ENCODE measurements at places on chromosomes 4 and X.
A peak's percentile ranks its signal among the peaks of the same experiment; 100 is the strongest.

DNA sequence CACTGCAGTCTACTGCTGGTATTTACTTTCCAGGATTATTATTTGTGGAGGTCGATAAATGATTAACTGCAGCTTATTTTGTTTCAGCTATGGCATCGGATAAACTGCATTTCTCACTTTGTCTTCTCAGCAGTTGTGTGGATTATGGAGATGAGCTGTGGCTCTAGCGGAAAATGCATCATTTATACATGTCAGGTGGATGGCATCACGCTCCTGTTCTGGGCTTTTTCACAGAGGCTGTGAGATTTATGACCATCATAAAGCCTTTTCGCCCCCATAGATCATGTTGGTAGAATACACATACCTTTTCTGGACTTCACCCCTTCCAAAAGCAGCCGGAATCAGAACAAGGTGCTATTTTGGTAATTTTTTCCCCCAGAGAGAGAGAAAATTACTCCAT, 118.8 kb upstream of the MAGEB18 start:
- no peak for DNase-seq

GRCh38 chr4:105641845-105642244, 66.6 kb downstream of the INTS12 start:
- DNase-seq: no peak

GRCh38 chrX:42075032-42075431, 151.7 kb upstream of the CASK start:
- no peak for DNase-seq

GRCh38 chr4:126216611-126217010, 901.9 kb downstream of the FAT4 start:
- DNase-seq: no peak

GRCh38 chrX:118115953-118116712, 477 bp downstream of the KLHL13 start:
- DNase-seq: no peak

DNA sequence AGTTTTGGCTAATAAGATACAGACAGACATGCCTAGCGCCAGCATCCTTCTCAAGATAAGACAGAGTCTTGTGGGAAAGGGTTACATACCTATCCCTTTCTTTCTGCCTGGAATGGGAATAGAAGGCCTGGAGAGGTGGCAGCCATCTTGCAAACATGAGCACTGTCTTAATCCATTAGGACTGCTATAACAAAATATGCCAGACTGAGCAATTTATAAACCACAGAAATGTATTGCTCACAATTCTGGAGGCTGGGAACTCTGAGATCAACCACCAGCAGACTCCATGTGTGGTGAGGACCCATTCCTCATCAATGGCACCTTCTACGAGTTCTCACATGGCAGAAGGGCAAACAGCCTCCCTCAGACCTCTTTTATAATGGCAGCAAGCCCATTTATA, 26.5 kb upstream of the NEIL3 start:
- DNase-seq: no peak

- DNase-seq: no peak
Measured at GRCh38 chr4:130703211-130703935, 1607.4 kb downstream of the C4orf33 start.

DNA sequence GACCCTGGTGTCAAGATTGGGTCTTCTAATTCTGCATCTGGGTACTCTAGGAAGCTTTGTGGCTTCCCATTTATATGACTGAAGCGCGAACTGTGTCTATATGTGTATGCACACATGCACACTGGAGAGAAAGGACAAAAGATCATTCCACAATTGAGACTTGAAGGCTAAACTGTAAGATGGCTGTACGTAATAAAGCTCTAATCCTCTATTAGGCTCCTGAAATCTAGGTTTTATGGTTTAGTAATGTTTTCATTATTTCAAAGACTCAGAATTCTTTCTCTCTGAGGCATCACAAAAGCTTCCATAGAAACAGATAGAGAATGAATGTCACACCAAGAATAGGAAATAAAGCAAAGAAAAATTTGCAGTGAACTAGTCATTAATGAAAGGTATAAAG, 320.7 kb upstream of the FTHL17 start:
- no peak for DNase-seq

DNA sequence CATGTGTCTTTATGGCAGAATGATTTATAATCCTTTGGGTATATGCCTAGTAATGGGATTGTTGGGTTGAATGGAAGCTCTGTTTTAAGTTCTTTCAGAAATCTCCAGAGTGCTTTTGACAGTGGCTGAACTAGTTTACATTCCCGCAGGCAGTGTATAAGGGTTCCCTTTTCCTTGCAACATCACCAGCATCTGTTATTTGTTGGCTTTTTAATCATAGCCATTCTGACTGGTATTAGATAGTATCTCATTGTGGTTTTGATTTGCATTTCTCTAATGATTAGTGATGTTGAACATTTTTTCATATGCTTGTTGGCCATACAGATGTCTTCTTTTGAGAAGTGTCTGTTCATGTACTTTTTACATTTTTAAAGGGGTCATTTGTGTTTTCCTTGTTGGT, 129.8 kb downstream of the TBCK start:
- no peak for DNase-seq

GRCh38 chrX:131262738-131263679, 26.1 kb downstream of the IGSF1 start:
- no peak for DNase-seq

GRCh38 chr4:42653626-42654560, 3.0 kb downstream of the ATP8A1 start:
- peak; percentile 34 for DNase-seq

GRCh38 chr4:52545099-52546069, 113.7 kb downstream of the USP46 start:
- peak; percentile 70 for DNase-seq

GRCh38 chrX:17692709-17693346, 44.5 kb upstream of the SCML1 start:
- DNase-seq: no peak

DNA sequence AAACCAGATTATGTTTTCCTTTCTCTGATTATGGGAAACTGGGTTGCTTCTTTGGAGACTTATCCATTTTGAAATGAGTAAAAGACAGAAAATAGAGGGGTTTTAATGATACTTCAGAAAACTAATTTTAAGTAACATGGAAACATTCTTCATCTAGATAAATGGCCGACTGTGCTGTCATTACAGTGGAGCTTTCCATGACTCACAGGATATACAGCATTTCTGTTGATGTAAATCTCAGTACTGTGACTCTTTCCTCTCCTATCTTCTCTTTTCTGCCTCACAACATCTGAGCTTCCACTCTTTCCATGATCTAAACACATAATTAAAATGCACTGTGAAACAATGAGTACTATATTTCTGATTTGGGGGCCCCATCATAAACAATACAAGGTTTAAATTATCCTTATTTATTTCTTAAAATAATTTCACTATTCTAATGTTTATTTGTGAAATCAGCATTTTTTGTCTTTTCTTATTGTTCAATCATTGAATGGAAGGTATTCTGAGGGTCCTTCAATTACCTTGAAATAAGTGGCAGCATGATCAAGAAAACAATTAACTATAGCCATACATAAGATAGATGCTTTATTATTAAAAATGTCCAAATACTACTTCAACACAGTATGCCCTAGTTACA, 19.3 kb downstream of the SEC24D start:
- peak; percentile 19 for DNase-seq

DNA sequence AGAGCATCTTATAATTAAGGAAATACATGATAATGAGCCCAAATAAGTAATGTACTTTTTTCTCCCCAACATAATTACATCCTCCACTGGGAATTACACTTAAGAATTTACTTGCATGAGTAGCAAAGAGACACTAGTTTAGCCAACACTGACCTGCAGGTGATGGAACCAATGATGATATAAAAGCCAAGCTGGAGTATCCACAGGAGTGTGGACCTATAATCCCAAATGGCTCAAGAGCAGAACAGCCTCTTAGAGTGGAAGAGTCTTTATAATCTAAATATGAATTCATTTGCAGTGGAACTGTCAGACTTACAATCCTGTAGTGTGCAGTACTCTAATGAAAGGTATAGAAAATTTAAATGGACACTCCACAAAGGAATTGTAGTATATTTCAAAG, 22.2 kb downstream of the WDR19 start:
- DNase-seq: no peak

GRCh38 chrX:78377186-78377585, 49.8 kb upstream of the CYSLTR1 start:
- no peak for DNase-seq

- DNase-seq: peak; percentile 64
Measured at GRCh38 chr4:94372991-94373390, 30.4 kb upstream of the HPGDS start.

- DNase-seq: no peak
Measured at GRCh38 chr4:140249351-140249750, 95.4 kb upstream of the MAML3 start.

- no peak for DNase-seq
Measured at GRCh38 chr4:88097781-88098180, 60.7 kb downstream of the ABCG2 start.

GRCh38 chr4:130814896-130815295, 1718.9 kb downstream of the C4orf33 start:
- DNase-seq: no peak

GRCh38 chr4:108484187-108484586, 136.2 kb upstream of the RPL34 start:
- no peak for DNase-seq

GRCh38 chr4:182695009-182695408, 222.2 kb downstream of the DCTD start:
- DNase-seq: no peak

DNA sequence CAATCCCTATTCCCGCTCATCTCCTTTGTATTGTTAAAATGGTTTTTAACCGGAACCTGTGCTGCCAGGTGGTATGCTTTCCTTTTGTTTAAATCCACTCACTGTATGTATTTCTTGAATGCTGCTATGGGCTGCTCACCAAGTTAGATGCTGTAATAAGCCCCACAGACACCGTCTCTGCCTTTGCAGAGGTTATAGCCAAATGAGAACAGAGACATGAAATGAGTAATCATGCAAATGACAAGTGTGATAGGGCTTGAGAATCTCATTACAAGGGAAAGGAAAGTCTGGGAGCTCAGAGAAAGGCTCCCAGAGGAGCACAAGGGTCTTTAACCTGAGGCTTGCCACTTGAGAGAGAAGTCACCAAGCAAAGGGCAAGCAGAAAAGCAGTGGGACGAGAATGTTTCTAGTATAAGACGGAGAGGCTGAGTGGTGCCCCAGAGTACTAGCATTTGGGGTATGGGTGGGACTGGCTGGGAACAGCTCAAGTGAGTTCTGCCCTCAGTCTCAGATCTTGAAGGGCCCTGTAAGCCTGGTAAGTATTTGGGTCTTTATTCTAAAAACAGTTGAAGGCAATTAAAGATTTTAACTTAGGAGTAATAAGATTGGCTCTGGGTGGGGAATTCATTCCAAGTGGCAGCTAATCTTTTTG, 110.8 kb upstream of the H2AZ1 start:
- no peak for DNase-seq

- no peak for DNase-seq
Measured at GRCh38 chrX:23726191-23726590, 16.9 kb downstream of the ACOT9 start.

GRCh38 chrX:13029887-13030771, 14.3 kb downstream of the FAM9C start:
- DNase-seq: no peak

- DNase-seq: no peak
Measured at GRCh38 chrX:105063743-105064142, 156.8 kb downstream of the TEX13A start.

- DNase-seq: no peak
Measured at GRCh38 chr4:11824566-11824965, 395.9 kb upstream of the HS3ST1 start.

DNA sequence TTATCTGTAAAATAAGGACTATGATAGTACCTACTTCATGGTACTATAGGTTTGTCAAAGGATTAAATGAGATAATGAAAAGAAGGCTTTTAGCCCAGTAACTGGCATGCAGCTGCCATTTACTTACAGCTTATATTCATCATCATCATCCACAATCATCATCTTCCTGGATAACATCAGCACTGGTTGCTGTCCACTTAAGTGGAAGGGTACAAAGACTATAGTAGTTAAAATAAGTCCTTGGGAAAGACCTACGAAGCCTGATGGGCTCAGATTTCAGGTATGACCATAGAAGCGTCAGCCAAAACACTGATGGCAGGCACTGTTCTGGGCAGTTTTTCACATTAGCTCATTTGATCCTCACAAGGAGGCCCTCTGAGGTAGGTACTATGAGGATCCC, 20.6 kb downstream of the CCDC149 start:
- DNase-seq: no peak

- no peak for DNase-seq
Measured at GRCh38 chr4:156422576-156422975, 468.9 kb upstream of the CTSO start.

GRCh38 chrX:40290517-40290916, 192.8 kb upstream of the BCOR start:
- DNase-seq: no peak

DNA sequence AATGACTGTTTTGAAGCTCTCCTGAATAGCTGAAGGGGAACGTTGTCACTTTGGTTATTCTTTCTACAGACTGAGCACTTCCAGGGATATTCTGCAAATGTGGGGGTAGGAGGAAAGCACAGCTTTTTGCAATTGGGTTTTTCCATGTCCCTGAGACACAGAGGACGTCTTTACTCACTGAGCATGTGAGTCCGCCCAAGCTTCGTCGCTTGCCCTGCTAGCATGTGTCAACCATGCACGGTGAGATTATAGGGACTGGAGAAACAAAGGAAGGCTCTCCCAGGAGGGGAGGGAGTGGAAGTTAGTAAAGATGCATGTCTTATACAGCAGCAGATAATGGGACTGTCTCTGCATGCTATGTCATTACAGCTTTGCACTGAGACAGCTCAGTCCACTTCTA, 111.5 kb upstream of the SFRP2 start:
- no peak for DNase-seq

- no peak for DNase-seq
Measured at GRCh38 chr4:57740625-57741190, 630.5 kb upstream of the IGFBP7 start.

GRCh38 chr4:67550451-67550850, 5.1 kb upstream of the CENPC start:
- no peak for DNase-seq

- DNase-seq: no peak
Measured at GRCh38 chrX:41602816-41603345, 85.9 kb upstream of the GPR34 start.

DNA sequence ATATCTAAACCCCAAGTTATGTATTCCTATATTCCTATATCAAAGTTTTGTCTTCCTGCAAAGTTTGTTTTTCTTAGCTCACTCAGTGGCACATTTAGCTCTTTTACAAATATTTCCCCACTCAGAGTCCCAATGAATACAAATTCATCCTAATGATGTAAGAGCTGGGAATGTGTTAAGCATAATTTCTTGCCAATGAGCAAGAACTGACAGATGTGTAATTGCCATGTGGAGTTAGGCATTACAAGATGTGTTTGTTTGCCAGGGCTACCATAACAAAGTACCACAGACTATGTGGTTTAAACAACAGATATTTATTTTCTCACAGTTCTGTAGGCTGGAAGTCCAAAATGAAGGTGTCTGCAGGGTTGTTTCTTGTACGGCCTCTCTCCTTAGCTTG, 302.1 kb downstream of the KCTD8 start:
- no peak for DNase-seq
